Activated CD4-positive, CD25-positive, alpha-beta regulatory T cell treated with anti-CD3 and anti-CD28 coated beads, Interleukin-2, amount 50 U/mL, for 72 hours (primary cell): ENCODE measurements at places on chromosomes 13 and 19.

DNA sequence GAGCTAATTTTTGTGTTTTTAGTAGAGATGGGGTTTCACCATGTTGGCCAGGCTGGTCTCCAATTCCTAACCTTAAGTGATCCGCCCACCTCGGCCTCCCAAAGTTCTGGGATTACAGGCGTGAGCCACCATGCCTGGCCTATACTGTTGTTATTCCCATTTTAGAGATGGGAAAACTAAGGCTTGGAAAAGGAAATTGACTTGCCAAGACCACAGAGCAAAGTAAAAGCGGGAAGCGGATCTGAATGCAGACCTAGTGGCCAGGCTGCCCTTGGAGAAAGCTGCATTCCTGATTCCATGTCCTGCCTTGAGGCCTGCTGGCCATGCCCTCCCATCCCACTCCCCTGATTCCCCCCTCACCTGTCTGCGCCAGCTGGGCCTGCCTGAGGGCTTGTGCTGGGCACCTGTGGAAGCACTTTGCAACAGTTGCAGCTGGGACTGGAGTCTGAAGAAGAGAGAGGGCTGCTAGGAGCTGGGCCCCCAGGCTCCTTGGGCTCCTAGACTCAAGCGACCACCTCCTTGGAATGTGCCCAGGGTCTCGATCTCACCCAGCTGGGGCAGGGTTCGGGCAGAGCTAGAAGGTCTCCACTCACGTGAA, 5.7 kb downstream of the PALM3 start:
- DNase-seq, result no peak

DNA sequence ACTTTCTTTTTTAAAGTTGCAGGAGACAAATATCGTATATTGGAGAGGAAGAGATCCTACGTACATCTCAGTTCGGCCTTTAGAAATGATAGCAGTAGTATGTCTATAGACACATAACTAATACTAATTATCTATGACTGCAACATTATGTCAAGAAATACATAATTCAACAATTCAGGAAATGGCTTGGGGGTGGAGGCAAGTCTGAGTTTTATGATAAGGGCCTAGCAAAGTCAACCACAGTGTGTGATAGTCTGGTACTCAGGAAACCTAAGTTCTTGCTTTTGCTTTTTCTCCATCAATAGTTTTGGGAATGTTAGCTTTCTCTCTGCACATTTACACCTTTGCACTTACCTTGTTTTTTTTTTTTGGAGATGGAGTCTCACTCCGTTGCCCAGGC, 27.5 kb upstream of the OBI1 start:
- DNase-seq, result no peak

DNA sequence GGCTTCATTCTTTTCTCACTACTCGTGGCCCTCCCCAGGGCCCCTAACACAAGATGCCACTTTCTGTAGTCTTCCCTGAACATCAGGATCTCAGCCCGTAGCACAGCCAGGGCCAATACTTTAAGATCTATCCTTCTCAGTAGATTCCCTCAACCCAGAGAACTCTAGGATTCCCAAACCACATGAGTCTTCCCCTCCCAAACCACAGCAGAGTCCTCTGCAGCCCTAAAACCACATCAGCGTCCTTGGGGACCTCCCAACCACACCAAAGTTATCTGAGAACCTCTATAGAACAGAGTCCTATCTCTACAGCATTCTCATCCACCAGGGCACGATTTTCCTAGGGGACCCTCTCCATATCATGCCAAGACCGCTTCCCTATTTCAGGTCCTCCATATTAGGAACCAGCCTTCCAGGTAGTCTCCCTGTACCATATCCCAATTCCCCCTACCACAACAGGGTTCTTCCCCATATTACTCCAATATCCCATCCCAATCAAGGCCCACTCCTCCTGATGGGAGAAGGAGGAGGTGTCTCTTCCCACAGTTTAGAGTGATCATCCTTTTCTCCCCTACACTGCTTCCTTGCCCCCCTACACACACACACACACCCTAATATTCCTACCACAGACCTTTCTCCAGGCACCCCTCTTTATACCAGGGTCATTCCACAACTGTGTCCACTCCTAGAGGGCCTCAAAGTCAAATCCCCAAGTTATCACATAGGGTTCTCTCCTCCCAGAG, 1.4 kb downstream of the DYRK1B start:
- DNase-seq, result no peak

- DNase-seq, result no peak
Observed at GRCh38 chr13:87669379-87669978, 1.7 kb upstream of the SLITRK5 start.

DNA sequence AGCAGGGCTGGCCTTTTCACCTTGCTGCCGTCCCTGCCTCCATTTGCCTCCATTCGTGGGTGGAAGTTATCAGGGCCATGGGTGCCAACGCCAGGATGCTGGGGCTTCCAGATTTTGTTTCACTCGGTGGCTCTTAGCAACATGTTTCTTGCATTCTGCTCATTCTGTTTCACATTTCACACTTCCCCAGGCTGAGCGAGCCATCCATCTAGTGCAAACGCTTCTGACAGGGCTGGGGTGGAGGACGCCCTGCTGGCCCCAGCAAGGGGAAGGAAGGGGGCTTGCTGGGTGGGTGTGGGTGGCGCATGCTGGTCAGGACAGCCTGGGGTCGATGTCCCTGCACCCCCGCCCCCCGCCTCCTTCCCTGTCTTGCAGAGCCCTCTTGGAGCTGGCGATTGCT, 165.2 kb downstream of the URI1 start:
- no peak for DNase-seq

GRCh38 chr19:2495651-2496316, 19.9 kb downstream of the GADD45B start:
- DNase-seq, result no peak

DNA sequence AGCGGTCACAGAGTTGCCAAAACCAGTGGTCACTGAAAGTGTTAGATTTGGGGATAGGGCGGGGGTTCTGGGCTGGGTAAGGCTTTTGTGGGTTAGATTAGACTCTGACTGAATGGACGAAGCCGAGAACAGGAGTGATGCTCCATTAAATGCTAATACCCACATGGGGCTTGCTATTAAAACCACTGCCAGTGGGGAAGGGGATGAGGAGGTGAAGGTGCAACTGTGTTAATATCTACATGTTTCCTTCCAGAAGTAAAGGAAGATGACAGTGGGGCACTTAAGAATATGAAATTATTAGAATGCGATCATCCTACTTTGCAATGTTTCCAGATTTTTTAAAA, 573 bp upstream of the ZNF614 start:
- no peak for DNase-seq

DNA sequence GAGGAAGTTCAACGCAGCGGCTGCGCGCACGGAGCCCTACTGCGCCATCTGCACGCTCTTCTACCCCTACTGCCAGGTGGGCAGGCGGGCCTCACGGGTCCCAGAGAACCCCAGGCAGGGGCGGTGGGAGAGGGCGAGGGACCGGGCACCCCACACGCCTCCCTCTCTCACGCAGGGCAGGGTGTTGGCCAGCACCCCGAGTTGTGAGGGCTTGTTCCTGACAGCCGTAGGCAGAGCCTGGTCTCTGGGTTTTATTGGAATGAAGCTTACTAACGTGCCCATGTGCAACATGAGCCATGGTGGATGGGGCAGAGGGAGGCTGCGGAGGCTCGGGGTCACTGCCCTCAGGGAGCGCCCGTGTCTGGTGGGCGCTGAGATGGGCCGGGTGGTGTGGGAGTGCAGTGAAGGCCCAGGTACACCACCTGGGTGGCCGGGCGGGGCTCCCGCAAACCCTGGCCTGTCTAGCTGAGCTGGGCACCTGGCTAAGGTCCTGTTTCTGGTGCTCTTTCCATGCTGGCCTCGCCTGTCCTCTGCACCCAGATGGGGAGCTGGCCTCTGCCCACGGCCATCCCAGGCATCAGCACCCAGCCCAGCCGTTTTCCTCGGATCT, 165.2 kb downstream of the KDM4B start:
- no peak for DNase-seq

DNA sequence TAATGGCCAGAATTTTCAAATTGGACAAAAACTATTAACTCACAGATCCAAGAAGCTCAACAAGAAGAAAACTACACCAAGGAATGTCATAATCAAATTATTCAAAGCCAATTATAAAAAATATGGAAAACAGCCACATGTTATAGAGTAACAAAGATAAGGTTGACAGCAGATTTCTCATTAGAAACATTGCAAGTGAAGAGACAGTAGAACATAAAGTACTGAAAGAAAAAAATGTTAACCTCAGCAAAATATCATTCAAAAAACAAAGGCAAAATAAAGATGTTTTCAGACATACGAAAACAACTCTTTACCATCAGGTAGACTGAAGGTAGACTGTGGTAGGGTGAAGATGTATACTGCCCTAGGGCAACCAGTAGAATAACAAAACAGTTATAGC, 83.4 kb downstream of the KCNRG start:
- no peak for DNase-seq

DNA sequence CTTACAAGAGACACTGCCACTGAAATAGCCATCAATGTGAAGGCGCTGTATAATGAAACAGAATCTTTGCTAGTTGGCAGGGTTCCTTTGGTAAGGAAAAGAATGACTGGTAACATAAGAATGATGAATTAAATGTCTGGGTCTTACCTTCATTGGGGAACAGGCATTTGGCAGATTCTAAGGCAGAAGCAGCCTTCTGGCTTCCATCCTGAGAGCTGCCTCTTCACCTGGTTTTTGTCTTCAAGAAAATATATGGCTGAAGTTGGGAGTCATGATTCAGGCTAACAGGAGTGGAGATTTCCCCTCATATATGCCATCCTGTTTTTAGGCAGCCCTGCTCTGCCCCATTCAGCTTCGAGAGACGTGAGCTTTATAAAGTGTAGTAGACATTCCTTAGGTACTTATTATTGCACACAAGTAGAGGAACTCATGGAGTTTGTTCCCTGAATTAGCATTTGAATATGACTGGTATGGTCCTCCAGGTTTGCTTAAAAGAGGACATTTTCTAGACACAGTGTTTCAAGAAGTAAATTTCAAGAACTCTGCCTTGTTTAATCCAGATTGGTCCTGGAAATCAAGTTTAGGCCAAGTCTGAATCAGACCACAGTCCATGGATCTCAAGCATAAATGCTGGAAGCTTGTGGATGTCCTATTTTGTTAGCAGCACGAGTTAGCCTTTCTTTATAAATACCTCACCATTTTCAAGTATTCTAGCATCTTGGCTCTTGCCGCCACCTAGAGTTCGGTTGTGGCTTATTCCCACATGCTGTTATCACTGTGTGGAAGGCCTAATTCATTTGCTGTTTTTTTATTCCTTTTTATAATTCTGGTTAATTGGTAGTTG, 56.2 kb upstream of the AKAP11 start:
- no peak for DNase-seq

DNA sequence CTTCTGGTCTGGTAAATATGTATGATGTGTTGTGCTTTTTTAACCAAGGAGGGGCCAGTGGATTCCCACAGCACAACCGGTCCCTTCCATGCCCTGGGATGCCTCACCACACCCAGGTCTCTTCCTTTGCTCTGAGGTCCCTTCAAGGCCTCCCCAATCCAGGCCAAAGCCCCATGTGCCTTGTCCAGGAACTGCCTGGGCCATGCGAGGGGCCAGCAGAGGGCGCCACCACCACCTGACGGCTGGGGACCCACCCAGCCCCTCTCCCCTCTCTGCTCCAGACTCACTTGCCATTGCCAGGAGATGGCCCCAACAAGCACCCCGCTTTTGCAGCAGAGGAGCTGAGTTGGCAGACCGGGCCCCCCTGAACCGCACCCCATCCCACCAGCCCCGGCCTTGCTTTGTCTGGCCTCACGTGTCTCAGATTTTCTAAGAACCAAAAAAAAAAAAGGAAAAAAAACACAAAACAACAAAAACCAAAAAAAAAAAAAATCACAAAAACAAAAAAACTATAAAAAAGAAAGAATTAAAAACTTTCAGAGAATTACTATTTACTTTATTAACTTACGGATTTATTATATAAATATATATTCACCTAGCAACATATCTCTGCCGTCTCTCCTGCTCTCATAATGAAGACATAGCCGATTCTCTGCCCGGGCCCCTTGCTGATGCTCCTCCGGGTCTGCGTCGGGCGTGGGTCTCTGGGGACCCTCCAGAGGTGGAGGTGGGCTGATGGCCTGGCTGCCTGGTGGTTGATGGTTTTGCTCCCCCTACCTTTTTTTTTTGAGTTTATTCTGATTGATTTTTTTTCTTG, 14.4 kb downstream of the CAPN12 start:
- DNase-seq, result peak; percentile 81

- DNase-seq, result no peak
Observed at GRCh38 chr19:3760871-3761361, 576 bp downstream of the APBA3 start.

GRCh38 chr19:41776700-41777099, 19.7 kb upstream of the CEACAM3 start:
- no peak for DNase-seq

DNA sequence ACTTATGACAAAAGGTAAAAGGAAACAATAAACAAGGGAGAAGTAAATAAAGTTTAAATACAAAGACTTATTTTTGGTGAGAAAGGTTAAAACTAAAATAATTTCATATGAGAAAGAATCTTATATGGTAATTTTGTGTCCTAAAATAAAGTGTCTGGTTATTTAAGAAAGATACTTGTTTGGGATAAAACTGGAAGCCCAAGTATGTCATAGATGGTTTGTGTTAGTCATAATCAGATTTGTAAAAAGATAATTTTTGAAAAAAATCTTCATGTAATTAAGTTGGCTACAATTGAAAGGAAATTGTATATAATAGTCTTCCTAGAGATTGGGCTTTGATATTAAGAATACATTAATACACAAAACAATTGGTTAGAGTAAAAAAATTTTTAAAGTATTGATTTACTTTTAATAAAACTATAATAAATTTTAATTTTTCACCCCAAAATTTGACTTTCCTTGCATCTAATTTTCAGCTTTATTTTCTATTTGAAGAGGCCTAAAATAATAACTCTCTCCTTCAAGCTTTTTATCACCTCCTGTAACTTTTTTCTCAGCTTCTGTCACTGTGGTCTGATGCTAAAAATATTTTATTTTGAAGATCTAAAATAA, 315.6 kb downstream of the SLITRK5 start:
- DNase-seq, result no peak

- DNase-seq, result no peak
Observed at GRCh38 chr13:30065181-30065580, 214.8 kb upstream of the UBL3 start.

DNA sequence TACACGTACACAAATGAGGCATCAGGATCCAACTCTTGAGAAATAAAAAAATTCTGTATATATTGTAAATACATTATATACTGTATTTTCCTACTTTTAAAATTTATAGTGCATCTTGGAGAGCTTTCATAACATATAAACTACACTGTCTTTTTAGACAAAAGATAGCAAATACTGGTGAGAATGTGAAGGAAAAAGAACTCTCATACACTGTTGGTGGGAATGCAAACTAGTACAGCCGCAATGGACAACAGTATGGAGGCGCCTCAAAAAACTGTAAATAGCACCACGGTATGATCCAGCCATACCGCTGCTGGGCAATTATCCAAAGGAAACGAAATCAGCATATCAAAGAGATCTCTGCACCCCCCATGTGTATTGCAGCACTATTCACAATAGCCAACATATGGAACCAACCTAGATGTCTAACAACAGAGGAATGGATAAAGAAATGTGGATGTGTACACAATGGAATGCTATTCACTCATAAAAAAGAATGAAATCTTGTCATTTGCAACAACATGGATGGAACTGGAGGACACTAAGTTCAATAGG, 292.4 kb downstream of the EFNB2 start:
- DNase-seq, result no peak

- no peak for DNase-seq
Observed at GRCh38 chr19:28196101-28196500, 1016.9 kb downstream of the UQCRFS1 start.
